T-cell (primary cell): ENCODE measurements at places on chromosomes 6 and 20.

GRCh38 chr6:20070047-20070446, 142.2 kb downstream of the MBOAT1 start:
- no peak for DNase-seq

GRCh38 chr6:2007165-2007564, 238.2 kb downstream of the GMDS start:
- DNase-seq = no peak

DNA sequence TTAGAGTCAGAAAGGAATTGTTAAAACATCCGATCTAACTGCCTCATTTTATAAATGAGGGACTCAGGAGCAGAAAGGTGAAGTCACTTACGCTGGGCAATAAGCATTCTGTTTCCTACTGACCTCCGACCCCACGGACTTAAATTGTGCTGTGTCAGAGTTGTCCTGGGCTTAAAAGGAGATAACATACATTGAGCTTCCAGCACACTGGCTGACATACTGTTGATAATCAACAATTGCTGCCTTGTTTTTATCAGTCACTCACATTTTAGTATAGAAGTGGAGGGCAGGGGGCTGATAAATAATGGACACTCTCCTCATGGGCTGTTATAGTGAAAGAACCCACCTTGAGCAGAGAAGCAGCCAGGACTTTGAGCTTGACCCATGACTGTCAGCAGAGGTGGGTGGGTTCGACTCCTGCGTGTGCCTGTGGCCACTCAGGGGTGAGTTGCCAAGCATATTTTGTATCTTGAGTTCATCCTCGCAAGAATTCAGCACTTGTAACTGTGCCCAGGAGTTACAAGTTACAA, 166.5 kb upstream of the JARID2 start:
- DNase-seq = no peak

GRCh38 chr6:26360451-26361416, 4.3 kb upstream of the BTN3A2 start:
- DNase-seq = peak; percentile 28

GRCh38 chr6:159718634-159719033, 8.7 kb upstream of the WTAP start:
- DNase-seq = no peak

GRCh38 chr6:75012018-75012417, 193.8 kb downstream of the COL12A1 start:
- no peak for DNase-seq

- DNase-seq = no peak
These were observed 12.0 kb downstream of the XRN2 start for GRCh38 chr20:21315138-21315537.

DNA sequence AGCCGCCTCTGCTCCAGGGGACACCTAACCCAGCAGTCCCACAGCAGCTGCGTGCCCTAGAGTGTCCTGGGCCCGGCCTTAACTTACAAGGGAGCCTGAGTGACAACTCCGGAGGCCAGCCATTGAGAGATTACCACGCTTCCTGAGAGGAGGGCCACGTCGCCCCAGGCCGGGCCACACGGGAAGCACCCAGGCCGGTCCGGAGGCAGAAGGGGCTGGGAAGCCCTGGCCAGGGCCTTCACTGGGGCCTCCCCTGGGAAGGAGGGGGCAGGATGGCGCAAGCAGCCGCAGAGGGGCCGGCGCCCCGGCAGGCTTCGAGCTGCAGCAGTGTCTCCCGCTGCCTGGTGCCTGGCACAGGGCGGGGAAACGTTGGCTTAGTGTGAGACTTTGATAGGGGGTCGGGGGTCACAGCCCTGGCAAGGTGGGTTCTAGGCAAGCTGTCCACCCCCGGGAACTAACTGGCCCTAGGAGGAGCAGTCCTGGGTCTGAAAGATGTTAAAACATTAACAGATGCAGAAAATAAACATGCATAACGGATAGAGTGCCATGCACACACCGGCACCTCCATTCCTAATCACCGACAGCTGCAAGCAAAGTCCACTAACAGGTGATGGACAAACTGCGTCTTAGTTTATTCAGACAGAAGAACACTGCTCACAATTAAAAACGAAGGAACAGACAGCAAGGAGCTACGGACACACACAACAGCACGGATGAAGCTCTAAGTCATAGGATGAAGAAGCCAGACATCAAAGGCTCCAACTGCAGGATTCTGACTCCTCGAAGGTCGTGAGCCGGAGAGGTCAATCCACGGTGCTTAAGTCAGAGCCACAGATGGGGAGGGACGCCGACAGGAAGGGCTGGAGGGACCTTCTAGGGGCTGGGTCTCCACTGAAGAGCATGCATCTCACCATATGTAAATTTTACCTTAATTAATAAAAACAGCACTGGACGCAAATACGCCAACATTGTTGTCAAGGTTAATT, 17.4 kb downstream of the CHRNA4 start:
- DNase-seq = no peak
